ENCODE measurements at places on chromosomes 5 and 9.

- DNase-seq, result peak; percentile 82
These were observed 28.1 kb downstream of the NTRK2 start for GRCh38 chr9:84697509-84698114.

- peak; percentile 90 for DNase-seq
These were observed 29.3 kb downstream of the PRRC2B start for GRCh38 chr9:131423171-131423581.

- no peak for DNase-seq
These were observed 1185.0 kb upstream of the CDH18 start for GRCh38 chr5:21173036-21173435.

GRCh38 chr9:3873818-3874217 lies 348.0 kb upstream of the RFX3 start:
- DNase-seq, result no peak

- DNase-seq, result no peak
These were observed 406.8 kb downstream of the BRINP1 start for GRCh38 chr9:118962426-118962825.

DNA sequence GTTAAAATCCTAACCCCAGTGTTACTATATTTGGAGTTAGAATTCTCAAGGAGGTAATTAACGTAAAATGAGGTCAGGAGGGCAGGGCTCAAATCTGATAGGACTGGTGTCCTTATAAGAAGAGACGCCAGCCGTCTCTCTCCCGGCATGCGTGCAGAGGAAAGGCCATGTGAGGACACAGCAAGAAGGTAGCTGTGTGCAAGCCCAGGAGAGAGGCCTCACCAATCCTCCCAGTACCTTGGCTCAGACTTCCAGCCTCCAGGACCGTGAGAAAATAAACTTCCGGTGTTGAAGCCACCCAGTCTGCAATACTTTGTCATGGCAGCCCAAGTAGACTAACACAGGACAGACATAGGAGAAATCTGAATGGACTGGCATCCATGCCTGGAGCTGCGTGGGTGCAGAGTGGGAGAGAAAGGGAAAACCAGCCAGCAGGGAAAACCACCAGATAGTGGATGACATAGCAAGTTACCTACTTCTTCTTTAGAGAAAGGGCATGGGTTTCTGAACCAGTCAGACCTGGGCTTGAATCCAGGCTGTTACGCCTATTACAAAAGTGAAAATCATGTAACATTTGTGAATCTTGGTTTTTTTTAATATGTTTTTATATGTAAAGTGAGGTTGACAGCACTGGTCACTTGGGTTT lies 89.2 kb downstream of the FSTL4 start:
- DNase-seq, result peak; percentile 61

DNA sequence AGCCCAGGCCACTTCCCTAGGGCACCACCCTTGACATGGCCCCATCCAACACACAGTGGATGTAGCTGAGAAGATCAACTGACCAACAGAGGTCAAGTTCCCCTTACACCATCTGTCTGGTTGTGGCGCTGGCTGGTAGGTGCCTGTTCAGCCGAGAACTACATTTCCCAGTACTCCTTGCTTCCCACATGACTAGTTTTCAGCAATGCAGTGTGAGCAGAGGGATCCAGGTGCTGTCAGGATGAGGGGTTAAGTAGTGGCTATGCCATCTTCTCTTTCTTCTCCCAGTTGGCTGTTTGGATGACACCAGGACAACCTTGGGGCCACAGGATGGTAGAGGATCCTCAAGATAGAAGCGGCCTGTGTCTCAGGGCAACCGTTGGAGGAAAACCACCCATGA lies 48.6 kb upstream of the SH3PXD2B start:
- no peak for DNase-seq

DNA sequence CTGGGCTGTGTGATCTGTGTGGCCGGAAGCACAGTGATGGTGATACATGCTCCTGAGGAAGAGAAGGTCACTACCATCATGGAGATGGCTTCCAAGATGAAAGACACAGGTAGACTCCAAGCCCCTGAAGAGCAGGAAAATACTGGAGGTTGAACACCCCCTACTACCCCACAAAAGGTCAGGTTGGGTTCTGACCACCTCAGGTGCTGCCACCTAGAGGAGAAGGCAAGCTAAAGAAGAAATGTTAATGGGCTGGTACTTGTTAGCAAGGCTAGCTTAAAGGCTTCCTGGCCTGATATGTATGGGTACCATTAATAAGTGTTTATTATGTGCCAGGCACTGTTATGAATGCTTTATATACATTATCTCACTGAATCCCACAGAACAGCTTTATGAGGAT lies 11.7 kb downstream of the NIPAL4 start:
- DNase-seq, result peak; percentile 50

- DNase-seq, result no peak
These were observed 3.7 kb downstream of the C5orf46 start for GRCh38 chr5:147902609-147903115.
